ELF-1 (cell line): ENCODE measurements at places on chromosomes 11 and 22.

DNA sequence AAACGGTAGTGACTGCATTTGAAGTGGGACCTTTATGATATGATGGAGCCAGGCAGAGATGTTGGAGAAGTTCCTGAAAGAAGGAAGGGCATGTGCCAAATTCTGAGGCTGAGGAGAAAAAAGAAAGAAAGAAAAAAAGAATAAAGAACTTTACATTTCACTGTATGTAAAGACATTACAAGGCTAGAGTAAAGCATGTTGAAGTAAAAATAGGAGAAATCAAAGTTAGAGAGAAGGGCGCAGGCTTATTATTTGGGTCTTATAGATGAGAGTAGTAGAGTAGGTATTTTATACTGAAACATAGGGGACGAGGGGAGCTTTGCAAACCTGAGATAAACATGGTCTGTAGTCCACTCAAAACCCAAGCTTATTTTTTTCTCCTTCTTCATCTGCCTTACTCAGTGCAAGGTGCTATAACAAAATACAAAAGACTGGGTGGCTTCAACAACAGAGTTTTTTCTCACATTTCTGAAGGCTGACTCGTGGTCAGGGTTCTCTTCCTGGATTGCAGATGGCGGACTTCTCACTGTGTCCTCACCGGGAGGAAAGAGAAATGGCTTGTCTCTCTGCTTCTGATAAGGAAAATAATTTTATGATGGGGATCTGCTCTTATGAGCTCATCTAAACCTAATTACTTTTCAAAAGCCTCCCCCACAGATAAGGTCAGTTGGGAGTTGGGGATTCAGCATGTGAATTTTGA, 2.7 kb downstream of the HBG1 start:
- DNase-seq = no peak

DNA sequence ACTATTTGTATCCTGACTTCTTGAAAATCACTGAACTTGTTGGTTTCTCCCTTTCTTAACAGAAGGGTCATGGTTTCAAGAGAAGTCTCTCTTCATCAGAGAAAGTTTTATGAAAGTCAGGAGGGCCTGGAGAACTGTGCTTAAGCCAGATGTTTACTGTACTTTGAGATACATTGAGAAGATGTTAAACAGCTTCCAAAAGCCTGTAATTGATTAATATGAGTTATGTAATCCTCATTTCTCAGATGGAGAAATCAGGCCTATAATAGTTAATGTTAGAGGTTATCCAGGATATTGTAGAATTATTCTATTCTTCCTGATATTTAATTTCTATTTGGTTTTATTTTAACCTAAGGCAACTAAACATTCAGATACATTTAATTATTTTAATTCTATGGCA, 97.1 kb upstream of the RAG2 start:
- DNase-seq = no peak

DNA sequence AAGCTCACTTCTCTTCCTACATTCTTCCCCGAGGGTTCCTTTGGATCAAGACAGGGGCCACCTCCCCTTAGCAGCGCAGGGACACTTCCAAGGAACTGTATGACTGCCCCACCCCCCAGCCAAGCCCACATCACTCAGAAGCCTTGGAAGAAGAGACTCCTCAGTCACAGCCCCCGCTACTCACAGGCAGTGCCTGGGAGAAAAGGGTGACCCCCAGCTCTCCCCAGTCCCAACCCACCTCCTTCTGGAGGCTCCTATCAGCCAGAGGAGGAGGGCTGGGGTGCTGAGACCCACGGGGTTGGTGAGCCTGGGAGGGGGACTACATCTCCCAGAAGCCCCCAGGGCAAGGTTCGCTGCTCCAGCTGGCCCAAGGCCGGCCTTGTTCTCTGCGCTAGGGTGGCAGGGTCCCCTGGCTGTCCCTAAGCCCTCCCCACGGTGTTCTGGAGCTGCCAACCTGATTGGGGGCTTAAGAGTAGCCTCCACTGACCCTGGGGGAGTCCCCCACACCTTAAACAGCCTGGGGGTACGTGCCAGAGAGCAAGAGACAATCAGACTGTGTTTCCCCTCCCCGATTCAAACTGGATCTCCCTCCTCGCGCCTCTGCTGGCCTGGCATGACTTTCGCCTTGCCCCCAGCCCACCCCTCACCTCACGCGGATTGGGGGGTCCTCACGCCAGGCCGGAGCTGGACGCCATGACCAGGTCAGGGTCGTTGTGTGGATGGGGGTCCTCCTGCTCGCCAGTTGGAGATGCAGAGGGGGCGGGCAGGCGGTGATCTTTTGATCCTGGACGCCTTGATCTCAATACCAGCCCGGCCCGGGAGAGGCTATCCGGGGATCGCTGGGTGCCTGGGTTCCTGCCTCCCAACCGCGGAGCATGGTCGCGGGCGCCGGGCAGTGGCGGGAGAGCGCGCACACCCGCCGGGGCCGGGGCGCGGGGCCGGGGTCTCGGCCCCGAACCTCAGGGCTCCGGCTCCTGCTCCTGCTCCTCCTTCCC, 838 bp downstream of the BCL9L start:
- peak; percentile 80 for DNase-seq

DNA sequence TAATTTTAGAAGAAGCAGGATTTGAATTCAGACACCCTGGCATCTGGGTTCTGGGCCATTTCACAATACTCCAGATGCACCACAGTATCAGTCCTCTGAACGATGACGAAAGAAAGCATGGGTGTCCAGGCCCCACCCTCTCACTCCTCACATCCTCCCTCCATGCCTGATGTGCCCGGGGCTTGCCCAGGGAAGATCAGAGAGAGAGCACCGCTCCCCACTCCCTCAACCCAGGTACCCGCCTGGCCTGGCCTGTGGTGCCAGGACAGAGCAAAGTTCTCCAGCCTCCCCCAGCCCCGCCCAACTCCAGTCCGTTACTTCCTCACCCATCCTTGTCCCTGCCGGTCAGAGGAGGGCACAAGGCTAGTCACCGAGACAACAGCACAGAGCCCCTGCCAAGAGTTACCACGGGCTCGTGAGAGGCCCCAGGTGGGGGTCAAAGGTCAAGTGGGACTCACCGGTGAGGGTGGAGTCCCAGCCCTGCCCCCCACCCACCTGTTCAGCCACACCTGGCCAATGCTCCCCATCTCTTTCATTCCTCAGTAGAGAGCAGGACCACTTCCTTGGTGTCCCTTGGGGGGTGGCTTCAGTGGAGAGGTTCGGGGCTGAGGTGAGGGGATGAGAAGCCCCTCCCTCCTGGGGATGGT, 8.1 kb downstream of the BCL9L start:
- DNase-seq = peak; percentile 81
